ENCODE measurements at places on chromosomes 1 and 21.

DNA sequence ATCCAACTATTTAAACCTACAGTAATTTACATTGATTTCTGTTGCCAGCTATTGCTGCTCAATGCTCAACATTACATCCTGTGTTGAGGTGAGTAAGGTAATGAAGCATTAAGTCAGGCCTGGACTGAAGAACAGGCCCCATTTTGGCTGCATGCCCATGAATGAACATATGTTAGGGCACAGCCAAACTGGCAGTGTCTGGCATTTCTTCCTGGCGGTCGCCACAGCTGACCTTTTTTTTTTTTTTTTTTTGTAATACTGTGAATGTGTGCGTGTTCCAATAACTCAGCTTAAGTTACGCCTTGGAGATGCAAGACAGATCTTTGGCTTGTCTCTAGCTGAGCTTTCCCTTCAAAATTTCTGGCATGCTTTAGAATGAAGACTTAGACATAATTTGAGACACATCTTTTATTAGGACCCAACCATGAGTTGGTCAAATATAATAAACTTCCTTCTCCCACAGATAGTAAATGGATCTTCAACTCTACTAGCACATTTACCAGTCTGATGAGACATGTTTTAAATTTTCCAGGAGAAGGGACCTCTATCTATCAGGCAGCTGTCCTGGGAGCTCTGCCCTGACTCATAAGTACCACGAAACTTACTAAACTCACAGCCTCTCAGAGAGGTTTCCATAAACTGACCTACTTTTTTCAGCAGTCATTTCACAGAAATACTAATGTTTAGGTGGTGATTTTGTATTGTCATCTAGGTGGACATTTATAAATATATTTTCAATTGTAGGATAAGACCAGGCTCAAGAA is 341.1 kb upstream of the RUNX1 start:
- no peak for DNase-seq

DNA sequence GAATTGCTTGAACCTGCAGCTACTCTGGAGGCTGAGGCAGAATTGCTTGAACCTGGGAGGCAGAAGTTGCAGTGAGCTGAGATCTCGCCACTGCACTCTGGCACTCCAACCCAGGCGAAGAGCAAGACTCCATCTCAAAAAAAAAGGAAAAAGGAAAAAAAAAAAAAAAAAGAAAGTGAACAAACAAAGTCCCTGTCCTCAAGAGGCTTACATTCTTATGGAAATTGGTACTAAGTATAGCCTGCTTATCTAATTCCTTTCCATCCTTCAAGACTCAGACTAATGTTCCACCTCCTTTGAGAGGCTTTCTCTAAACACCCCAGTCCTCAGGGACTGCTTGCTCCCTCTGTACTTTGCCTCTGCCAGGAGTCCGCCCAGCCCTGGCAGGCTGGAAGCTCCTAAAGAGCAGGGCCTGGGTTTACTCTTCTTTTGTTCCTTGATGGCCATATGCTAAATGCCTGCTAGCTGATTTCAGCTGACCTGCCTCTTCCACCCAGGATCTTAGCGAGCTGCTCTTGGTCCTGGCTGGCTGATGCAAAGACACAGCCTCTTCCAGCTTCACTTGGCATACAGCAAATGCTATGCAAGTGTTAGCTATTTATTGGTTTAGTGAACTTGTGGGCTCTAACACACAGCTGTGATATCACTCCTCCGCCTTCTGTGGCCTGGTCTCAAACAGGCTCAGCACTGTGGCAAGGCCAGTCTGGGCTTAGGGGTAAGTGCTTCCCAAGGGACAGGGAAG is 9.8 kb downstream of the SLC9A1 start:
- DNase-seq = no peak

GRCh38 chr1:2136386-2137235 is 58.0 kb downstream of the FAAP20 start:
- no peak for DNase-seq

DNA sequence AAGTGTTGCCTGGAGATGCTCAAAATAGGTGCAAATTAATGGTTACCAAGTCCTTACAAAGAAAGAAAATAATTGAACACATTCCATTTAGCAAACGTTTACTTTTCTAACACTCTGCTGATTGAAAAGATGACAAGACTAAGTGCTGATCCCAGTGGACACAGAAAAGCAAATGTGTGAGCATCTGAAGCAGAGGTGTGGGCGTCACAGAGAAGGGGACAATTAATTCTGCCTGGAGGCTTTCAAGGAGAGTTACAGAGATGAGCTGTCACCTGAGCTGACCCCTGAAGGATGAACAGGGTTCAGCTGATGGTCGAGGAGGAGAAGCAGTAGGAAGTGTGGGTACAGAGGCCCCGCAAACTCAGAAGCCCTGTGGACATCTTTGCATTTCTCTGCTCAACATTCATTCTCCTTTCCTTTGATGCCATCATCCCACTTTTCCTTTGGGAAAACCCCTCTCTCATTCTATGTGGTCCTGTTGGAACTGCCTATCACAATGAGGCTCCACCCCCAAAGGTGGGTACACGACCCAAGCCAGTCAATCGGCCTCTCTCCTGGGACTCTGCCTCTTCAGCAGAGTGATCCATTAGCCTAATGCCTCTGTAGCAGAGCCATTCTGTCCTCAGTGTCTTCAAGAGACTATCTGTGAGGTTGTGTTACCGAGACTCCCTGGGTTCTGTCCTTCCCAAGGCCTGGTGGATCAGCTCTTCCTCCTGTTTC is 17.2 kb upstream of the PLA2G2E start:
- DNase-seq = no peak

DNA sequence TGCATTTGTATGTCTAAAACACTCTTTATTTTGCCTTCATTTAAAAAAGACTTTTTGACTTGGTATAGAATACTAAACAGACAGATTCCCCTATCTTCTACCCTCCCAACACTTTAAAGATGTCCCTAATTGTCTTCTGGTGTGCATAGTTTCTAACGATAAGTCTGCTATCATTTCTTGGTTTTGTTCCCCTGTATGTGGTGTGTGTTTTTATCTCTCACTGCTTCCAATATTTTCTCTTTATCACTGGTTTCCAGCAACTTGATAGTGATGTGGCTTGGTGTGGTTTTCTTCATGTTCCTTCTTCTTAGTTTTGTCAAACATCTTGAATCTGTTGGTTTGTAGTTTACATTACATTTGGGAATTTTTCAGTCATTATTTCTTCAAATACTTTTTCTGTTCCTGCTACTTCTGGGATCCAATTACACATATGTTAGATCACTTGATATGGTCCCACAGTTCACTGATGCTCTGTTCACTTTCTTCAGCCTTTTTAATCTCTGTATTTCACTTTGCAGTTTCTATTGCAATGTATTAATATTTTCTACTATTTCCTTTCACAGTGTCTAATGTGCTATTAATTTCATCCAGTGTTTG is 23.2 kb downstream of the F5 start:
- no peak for DNase-seq

- no peak for DNase-seq
These were observed 28.2 kb downstream of the ATP8B2 start for GRCh38 chr1:154353460-154353904.

DNA sequence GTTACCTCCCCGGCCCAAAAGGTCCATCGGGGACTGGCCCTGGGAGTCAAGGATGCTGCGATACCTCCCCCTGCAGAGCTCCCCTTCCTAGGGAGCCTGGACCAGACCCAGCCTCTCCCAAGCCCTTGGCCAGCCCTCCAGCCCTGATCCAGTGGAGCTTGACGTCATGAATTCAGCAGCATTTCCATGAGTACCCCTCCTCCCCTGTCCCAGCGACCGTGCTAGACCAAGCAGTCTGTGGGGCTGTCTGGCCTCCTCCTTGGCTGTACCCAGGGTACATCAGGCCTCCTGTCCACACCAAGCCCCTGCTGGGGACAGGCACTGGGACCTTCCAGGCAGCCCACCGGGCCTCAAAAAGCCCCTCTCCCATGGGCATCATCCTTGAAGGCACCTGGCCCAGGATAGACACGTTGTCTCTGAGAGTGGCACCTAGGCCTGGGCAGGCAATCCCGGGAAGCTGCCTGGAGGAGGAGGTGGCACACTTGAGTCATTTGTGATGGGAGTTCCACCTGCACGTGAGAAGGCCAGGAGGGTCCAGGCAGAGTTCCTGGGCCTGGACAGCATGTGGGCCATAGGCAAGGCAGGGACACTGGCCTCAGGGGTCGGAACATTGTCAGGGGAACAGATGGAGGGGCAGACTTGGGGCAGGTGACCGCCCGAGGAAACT is 46.4 kb downstream of the WNT9A start:
- no peak for DNase-seq

DNA sequence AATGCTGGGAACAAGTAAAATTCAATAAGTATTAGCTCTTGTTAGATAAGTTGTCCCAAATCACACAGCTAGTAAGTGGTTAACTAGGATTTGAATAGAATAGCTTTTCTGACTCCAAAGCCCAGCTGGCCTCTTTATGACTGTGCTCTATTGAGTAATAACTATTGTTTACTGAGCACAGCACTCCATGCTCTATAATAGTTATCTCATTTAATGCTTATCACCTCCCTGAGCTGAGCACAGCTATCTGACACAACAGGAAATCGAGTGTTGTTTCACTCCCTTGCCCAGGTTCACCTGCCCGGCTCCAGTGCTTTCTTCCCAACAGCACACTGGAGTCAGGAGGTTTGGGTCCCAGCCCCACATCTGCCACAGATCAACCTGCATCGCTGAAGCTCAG is 38.8 kb upstream of the STMN1 start:
- no peak for DNase-seq

- no peak for DNase-seq
These were observed 84.7 kb downstream of the LRRC53 start for GRCh38 chr1:74427681-74428080.

- no peak for DNase-seq
These were observed 629.5 kb downstream of the LMO4 start for GRCh38 chr1:87958201-87958600.

GRCh38 chr1:115237507-115237906 is 100.5 kb downstream of the NGF start:
- DNase-seq = no peak

DNA sequence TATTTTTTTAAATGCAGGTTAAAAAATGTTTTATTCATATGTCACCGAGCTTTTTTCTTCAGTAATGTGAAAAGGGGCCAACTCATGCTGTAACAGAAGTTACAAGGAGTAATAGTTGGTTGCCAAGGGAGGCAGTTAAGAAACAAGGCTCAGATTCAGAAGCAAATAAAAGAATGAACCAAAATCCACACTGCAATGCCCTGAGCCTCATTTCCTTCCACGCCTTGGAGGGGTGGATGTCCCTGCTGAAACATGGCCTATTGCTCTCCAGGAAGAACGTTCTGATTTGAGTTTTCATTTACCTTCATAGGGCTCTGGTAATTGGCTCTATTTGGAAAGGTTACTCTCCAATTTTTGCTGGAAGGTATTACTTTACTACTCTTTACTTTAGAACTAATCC is 24.4 kb downstream of the ALG14 start:
- no peak for DNase-seq

GRCh38 chr1:58816747-58817221 is 32.9 kb upstream of the JUN start:
- no peak for DNase-seq

- DNase-seq = no peak
These were observed 325.2 kb downstream of the USP25 start for GRCh38 chr21:16055014-16055413.

GRCh38 chr1:215631489-215631888 is 64.4 kb downstream of the KCTD3 start:
- DNase-seq = no peak

DNA sequence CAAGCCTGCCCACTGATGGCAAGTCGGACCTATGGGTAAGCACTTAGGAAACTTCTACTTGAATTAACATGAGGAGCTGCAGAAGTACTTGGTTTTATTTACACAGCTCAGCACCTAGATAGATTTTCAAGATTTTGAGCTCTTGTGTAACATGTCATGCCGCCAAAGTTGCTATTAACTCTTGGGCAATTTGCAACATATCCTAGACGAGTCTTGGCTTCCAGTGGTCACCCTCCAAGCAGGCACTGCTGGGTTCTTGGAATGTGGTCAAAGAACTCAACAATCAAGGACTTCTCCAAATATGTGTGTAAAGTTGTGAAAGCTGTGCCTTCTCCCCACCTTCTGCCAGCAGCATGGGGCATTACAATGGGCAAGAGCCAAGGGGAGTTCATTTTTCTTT is 17.8 kb upstream of the GUCA2B start:
- no peak for DNase-seq

GRCh38 chr1:208235356-208235981 is 8.7 kb downstream of the PLXNA2 start:
- DNase-seq = no peak

DNA sequence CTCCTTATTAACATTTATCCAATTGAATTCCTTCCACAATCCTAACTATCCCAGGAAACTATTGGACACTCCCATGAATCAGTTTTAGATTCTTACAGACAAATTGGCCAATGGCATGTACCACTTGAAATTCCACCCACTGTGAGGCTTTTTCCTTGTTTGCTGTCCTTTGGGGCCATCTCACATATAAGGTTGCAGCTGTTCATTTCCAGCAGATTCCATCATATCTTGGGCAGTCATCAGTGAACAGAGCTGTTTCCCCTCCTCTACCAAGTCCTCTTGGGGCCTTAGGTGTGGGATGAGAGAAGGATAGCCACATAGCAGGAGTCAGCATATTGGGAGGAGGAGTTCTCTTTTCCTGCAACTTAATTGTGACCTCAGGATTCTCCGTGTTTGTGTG is 109.1 kb downstream of the HHAT start:
- DNase-seq = no peak

GRCh38 chr21:16634515-16634914 is 878.3 kb upstream of the CXADR start:
- no peak for DNase-seq

DNA sequence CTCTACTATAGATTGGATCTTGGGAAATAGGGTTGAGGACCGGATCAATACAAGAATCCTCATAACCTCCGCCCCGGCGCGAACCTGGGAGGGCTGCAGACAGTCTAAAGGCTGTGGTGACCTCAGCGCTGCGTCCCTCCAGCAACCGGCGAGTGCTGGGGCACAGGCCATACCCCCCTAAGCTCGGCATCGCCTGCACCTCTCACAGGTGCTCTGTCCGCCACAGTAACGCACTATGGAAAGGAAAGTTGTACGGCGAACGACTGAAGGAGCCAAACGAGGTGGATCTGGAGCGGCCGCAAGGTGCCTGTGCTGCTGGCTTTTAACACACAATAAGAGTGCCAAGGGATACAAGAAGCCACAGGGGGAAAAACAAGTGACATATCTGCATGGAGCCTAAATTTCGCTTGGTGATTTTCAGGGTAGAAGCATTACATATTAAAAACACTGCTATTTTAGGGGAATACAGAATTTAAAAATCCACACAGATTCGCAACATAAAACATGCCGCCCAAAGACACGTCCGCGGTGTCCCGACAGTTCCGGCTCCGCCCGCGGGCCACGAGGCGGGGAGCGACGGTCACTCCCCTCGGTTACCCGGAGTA is 1.4 kb upstream of the RBM15 start:
- peak; percentile 69 for DNase-seq

Measured in activated CD8-positive, alpha-beta memory T cell treated with anti-CD3 and anti-CD28 coated beads, Interleukin-2, amount 10 ng/mL, durations not matched to agents 7 days and 5 days (primary cell).